Right lobe of liver (tissue), 6 donors: ENCODE measurements at places on chromosomes 13 and 19.

GRCh38 chr19:3695124-3695733 is 5.0 kb downstream of the PIP5K1C start:
- DNase-seq, result no peak

DNA sequence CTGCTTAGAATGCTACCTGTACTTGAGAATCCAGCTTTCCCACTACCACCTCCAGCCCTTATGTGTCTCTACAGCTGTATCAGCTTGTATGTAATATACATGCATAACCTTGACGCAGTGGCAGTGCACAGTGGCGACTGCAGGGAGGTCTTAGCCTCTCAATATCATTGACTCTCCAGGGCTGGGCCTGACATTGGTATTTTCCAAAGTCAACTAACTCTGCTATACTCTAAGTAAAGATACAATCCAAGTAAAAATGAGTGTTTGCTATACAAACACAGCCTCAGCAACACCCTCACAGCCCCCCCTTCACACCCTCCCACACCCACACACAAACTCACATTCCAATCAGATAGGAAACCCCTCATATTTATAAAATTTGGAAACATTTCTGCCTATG is 6.7 kb upstream of the UBL3 start:
- no peak for DNase-seq

- no peak for DNase-seq
These were observed 173.2 kb downstream of the FLT1 start for GRCh38 chr13:28321756-28322155.

- DNase-seq, result no peak
These were observed 53.2 kb downstream of the RB1 start for GRCh38 chr13:48356750-48357149.

DNA sequence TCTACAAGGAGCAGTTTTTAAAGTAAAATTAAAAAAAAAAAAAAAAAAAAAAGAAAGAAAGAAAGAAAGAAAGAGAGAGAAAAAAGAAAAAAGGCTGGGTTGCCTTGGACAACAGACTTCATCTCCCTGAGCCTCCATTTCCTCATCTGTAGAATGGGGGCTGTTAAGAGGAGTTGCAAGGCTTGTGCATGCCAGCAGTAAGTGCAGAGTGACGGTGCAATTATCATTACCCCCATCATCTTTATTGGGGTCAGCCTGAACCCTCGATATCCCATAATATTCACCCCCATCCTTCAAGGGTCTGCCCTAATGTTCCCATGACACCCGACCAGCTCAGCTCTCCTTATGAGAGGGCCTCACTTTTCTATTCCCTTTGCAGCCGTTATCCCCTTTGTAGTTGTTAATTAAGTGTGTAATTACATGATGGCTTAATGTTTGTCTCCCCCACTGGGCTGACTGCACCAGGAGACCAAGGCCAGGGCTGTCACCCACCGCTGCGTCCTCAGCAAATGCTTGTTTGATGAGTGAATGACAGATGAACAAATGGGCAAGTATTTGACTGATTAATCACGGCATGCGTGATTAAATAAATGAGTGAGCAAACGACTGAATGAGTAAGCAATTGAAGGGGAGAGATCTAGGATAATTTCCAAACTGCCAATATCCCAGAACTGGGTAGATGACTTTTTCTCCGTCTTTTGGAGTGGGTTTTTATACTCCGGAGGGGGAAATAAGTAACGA is 10.1 kb downstream of the FOSB start:
- DNase-seq, result no peak

DNA sequence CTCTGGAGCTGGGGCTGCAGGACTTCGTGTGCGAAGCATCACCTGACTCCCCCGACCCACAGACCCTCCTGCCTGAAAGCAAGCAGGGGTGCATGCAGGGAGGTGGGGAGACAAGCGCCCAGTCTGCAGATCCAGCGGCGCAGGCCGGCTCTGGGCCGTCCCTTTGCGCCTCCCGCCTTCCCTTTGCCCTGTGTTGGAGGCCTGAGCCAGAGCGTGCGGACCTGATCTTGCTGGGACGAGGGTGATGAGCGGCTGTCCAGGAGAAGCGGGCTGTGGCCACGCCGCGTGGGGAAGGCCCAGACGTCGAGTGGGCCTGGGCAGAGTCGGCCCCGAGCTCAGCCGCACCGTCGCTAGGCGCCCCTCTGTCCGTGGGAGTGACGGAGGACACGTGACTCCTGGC is 5.3 kb upstream of the GRTP1 start:
- DNase-seq, result no peak

GRCh38 chr19:18521692-18522123 is at the start of gene ELL:
Gene ELL (minus strand): TSS chr19:18522070. CDS start chr19:18522055, 15 bp downstream.
- no peak for DNase-seq

GRCh38 chr13:29707876-29708543 is 112.5 kb upstream of the SLC7A1 start:
- peak; percentile 42 for DNase-seq

DNA sequence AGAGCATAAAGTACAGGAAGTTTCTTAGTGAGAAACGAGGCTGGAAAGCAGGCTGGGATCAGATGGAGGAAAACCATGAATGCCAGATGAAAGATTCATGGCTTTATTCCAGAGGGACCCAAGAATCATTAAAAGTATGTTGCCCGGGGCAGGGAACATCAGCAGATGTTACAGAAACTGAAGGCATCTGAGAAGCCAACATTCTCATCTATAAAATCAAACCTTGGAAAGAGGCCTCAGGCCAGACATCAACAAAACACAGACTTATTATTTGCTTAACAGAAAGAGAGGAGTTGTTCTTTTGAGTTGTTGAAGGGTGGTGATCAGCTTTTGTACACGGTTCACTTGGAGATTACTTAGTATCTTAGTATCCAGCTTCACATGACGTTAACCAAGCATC is 543.6 kb downstream of the RFC3 start:
- DNase-seq, result no peak

DNA sequence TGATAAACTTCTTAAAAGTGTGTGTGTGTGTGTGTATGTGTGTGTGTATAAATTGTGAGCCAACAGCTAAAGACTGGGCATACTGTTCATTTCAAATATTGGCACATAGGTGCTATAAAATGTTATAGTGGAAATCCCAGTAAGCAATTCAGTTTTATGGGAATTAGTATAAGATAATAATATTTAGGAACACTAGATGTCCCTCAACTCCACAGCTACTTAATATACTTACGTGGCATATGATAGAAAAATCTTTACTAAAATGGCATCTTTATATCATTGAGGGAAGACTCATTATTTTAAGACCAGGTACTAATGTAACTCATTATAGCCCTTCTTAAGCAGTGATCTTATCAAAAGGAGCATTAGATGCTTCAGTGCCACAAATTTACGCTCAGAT is 266.2 kb downstream of the MAB21L1 start:
- no peak for DNase-seq
